Left ventricle myocardium superior (tissue), 1 donor: ENCODE measurements at places on chromosomes 5 and 9.

DNA sequence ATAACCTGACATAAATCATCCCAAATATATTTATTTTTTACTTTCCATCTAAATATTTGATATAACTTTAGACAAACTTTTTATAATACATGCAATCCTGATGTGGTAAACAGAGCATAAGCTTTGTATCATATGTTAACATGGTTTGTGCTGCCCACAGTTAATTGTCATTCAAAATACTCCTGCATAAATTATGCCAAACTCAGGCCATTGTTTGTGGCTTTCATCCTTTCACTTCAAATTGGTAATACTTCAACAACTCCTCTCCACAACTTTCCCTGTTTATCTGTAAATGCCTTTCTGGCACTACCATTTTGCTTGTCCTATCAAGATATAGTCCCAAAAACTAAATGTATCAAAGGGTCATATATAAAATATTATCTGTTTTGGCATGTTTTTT lies 586.7 kb downstream of the HINT1 start:
- DNase-seq = no peak

DNA sequence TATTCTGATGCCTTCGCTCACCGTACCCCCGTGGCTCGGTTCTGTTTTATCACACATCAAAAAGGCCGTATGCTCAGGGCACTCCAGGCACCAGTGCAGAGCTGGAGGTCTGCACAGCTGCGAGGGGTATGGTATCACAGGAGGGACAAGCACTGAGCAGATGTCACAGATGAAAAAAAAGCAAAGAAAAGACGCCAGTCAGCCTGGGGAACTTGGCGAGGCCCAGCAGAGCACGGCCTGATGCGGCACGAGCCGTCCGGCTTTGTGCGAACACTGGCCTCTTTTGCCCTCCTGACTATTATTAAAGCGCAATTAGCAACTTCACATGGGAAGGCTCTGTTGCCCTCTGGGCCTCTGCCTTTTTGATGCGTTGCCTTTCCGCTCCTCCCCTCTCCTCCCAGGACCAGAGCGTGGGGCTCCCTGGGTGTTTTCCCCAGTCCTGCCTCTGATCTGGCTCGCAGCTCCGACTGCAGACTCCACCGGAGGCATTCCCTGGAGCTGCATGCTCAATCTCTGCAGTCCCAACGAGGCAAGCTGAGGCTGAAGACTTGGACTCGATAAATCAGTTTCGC lies 44.4 kb downstream of the AK8 start:
- no peak for DNase-seq

GRCh38 chr5:119355244-119355638 lies 578 bp upstream of the TNFAIP8 start:
- no peak for DNase-seq

GRCh38 chr5:177547736-177548135 lies 6.6 kb downstream of the FAM193B start:
- DNase-seq = no peak
